ENCODE measurements at places on chromosomes 6 and 20. TPM values are rescaled to one million over a fixed set of nuclear protein-coding genes. Genes with fewer than 3 reads are reported as not detected.

- H3K36me3 ChIP-seq, result no peaks in the 10 kb centered on the region
- H3K4me3 ChIP-seq, result no peak overlapping the region
- H3K27ac ChIP-seq, result no peak overlapping the region
Measured at GRCh38 chr20:48578397-48579098, 249.3 kb downstream of the PREX1 start.

The PAK5 gene
- total RNA-seq, result not detected

GRCh38 chr6:113690281-113691259 lies 166.6 kb upstream of the MARCKS start:
- H3K36me3 ChIP-seq, result no peaks in the 10 kb centered on the region
- no peaks in the 10 kb centered on the region for H3K27me3 ChIP-seq
- no peak for DNase-seq
- H3K27ac ChIP-seq, result no peak overlapping the region
- no peak overlapping the region for H3K4me3 ChIP-seq

The ELOVL4 gene
- not detected for total RNA-seq

The ULBP1 gene
- not detected for total RNA-seq

- H3K27ac ChIP-seq, result no peak overlapping the region
- H3K36me3 ChIP-seq, result no peaks in the 10 kb centered on the region
- no peak overlapping the region for H3K4me3 ChIP-seq
- no peaks in the 10 kb centered on the region for H3K27me3 ChIP-seq
- no peaks in the 10 kb centered on the region for H3K4me1 ChIP-seq
Measured at GRCh38 chr6:15630202-15630601, 32.6 kb downstream of the DTNBP1 start.

The ANKRD66 gene
- not detected for total RNA-seq

DNA sequence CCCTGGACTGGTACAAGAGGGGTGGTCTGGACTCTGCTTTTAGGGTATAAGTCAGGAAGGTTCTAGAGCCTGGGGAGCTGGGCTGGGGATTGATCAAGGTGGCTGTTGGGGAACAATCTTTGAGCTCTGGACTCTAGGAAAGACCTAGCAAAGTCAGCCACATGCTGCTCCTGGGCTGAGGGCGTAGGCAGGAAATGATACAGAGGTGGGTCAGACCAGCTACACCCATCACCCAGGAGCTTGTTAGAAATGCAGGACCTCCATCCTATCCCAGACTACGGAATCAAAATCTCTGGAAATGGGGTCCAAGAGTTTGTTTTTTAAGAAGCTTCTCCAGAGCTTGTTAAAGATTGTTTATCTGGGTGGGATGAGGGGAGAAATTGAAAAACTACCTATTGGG lies 9.4 kb downstream of the ADTRP start:
- H3K4me1 ChIP-seq, result peaks cover 6% of the 10 kb centered on the region
- H3K36me3 ChIP-seq, result no peaks in the 10 kb centered on the region
- DNase-seq, result no peak
- no peak overlapping the region for H3K27ac ChIP-seq
- no peaks in the 10 kb centered on the region for H3K27me3 ChIP-seq
- H3K4me3 ChIP-seq, result no peak overlapping the region
